AG04450 (cell line): ENCODE measurements at places on chromosomes 16 and 17.

GRCh38 chr17:21288571-21289017, 4.1 kb downstream of the MAP2K3 start:
- DNase-seq, result no peak

DNA sequence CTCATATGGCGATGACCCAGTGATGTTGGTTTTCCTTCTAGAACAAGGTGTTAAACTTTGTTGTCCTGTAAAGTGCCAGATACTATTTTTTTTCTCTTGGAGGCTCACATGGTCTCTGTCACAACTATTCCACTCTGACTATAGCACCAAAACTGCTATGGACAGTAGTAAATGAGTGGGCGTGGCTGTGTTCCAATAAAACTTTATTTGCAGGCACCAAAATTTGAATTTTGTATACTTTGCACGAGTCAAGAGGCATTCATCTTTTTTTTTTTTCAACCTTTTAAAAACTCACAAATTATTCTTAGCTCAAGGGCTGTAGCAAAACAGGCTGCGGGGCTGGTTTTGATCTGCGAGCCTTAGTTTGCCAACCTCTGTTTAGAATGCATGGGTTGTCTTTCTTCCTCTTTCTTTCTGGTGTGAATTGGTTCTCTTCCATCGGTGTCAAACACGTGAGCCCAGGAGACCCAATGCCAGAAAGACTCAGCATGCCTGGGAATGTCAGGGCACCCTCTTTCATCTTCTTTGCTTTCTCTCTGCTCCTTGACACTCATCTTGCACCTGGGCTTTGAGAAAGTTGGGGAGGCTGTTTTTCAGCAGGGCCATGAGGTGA, 2.1 kb downstream of the SYT17 start:
- no peak for DNase-seq

GRCh38 chr17:77364381-77364911, 223.7 kb downstream of the SEC14L1 start:
- DNase-seq, result no peak

- no peak for DNase-seq
Observed at GRCh38 chr17:73305845-73306836, 5.7 kb downstream of the CDC42EP4 start.

DNA sequence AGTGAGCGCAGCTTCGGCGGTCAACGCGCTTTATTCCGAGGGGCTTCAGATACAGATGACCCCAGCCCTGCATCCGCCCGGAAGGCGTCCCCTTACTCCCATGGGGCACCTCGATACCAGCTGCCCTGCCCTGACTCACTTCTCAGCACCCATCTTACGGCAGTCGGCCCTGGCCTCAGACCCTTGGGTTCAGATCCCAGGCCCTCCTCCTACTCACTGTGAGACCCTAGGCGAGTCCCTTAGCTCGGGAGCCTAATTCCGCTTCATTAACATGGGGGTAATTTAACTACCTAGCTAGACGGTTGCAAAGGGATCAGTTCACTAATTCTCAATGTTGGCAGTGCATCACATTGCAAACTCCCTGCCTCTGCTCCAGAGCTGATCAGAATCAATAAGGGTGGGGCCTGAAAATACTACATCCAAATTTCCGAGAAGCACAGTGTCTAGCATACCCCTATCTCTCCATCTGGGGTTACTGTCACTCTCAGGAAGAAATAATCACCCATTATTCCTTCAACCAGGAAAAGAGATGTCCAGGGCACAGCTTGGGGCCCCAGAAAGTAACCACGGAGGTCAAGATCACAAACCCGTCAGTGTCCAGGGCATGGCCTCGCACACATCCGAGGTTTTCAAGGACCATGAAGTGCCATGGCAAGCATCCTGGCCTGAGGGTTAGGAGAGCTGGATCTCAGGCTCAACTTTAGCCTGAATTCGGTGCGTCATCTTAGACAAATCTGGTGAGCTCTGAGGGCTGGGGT, 415 bp upstream of the FLOT2 start:
- DNase-seq, result no peak

DNA sequence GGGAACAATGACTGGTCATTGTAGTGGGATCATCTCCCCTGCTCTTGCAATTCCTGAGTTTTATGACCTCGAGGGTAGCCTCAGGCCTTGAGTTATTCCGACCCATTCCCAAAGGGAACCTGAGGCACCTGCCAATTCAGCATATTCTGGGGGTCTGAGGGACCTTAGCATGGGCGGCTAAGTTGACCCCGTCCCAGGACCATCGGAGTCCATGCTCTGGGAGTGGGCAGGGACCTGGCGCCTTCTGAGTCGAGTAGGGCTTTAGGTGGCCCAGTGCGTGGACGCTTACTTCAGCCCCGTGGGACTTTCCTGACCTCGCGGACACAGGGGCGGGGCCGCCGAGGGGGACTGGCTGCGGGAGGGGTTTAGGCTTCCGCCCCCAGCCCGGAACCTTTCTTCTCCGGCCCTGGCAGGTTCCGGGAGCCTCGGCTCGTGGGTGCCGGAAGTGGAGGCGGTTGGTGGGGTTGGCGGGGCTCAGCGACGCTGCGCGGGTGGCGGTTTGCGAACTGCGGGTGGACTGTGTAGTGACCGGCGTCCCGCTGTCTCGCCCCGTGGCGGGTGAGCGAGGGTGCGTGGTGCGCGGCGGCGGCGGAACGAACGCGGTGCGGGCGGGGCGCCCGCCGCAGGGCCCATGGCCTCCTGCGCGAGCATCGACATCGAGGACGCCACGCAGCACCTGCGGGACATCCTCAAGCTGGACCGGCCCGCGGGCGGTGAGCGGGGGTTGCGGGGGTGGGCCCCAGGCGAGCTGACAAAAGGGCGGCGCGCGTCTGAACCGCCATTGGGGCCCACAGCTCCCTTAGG, at the start of gene EDC4:
TSS of gene EDC4 (plus strand) at position 422 of the 804 bp plus-strand sequence. CDS start at position 632, 210 bp downstream.
- DNase-seq, result peak; percentile 49

DNA sequence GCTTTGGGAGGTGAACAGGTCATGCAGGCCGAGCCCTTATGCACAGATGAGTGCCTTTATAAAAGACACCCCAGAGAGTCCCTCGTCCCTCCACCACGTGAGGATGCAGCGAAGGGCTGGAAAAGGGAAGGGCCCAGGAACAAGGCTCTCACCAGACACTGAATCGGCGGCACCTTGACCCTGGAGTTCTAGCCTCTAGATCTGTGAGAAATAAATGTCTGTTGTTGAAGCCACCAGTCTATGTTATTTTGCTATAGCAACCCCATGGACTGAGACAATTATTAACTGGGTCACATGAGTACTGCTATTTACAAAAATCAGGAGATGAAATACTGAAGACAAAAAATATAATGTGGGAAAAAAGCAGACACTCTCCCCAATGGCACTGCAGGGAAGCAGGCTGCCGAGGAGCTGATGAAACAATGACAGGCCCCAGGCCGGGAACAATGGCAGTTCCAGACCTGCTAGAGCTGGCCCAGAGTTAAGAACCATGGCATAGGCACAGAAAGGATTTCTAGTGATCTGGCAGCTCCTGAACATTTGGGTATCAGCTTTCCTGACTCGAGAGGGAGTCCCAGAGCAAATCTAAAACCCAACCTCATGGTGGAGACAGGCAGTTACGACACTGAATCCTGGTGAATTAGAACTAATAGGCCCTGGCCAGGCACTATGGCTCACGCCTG, 17.8 kb upstream of the GGA2 start:
- DNase-seq, result no peak

GRCh38 chr16:11801481-11802021, 4.5 kb upstream of the ZC3H7A start:
- DNase-seq, result no peak

DNA sequence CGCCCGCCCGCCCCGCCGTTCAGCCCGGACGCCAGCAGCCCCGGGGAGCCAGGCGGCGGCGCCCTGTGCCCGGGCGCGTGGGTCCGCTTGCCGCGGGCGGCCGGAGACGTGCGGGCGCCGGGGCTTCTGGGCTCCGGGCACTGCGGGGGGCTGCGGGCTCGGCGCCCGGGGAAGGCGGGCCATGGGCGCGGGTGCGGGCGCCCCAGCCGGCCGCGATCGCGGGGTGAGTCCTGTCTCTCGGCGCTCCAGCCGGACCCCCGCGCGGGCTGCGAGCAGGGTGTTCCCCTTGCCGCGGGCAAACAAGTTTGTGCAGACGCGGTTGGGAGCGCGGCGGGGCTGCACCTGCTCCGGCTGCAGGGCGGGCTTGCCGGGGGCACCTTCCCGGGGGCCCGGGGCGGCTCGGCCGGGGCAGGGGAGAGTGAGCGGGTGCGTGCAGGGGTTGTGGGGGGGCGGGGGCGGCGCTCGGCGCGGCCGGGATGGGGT, 292 bp downstream of the WSCD1 start:
- DNase-seq, result no peak

DNA sequence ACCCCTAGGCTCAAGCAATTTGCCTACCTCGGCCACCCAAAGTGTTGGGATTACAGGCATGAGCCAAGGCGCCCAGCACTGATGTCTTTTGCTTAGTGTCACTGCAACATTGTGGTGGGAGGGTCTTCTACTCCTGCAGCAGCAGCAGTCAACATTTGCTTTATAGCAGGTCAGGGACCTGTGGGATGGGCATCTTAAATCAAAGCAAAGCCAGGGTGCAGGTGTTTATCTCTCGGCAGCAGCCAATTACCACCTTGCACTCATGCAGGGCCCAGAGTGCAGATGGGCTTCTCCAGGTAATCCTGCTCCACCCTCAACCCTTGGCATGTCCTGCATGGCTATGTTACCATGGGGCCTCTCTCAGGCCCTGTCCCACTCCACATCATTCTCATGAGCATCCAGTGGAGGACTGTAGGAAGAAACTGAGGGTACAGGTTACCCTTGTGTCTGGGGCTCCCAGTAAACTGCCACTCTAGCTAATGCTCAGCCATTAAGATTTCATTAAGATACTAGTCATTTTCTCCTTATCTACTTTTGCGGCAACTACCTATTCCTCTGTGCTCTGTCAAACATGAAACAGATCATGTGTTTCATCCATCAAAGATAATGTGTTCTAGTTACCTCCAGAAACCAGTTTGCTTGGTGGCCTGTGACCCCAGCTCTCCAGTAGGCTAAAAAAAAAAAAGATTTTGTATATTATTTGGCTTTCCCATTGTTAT, 16.8 kb downstream of the ADGRG5 start:
- no peak for DNase-seq

- no peak for DNase-seq
Observed at GRCh38 chr17:33464669-33465280, 171.7 kb upstream of the ASIC2 start.

DNA sequence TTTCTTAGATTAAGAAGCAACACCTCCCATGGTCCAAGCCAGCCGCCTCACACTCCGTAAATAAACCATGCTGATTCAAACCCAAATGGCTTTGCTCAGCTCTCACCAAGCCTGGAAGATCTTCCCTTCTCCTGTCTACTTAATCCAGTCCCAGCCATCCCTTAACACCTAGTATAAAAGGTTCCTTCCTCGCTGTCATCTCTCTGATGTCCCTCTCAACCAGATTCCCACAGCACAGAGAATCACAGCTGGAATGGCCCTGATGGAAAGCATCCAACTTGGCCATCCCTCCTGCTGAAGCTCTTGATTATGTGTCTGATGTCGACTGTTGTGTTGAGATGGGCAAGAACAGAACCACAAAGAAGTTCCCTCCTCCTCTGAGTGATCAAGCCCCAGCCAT, 50.6 kb upstream of the ADCY9 start:
- no peak for DNase-seq

GRCh38 chr16:87702325-87702811, 63.4 kb downstream of the KLHDC4 start:
- no peak for DNase-seq

DNA sequence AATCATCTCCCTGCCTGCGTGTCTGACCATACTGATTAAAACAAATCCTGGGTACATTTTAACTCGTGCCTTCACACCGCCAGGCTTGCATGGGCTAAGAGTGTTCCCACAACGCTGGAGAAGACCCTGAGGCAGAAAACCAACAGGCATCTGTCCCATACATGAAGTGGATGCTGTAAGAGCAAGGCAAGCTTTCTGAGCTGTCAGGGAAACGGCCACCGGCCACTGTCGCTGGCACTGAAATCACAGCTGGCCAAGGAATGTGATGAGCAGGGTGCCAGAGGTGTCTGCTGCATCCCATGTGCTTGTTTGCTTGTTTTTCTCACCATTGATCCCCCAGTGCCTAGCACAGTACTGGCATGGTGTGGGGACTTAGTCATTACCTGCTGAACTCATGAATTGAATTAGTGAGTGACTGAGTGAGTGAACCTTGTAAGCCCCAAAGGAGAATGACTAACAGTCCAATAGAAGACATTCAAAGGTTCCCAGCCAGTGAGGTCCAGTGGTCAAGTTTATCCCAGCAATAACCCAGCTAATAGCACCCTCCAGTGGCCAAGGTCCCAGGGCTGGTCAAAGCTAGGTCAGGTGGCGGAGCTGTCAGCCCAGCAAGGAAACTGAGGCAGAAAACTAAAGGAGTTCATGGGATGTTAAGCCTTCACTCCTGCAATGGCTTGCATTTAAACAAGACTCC, 92.7 kb upstream of the CDH5 start:
- DNase-seq, result no peak

DNA sequence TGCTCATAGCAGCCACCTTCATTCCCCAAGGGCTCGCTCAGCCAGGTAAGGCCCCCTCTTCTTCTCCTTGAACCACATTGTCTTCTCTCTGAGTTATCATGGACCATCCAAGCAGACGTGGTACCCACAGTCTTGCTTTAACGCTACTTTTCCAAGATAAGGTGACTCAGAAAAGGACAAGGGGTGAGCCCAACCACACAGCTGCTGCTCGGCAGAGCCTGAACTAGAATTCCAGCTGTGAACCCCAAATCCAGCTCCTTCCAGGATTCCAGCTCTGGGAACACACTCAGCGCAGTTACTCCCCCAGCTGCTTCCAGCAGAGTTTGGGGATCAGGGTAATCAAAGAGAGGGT, 272 bp downstream of the CCL2 start:
- no peak for DNase-seq

- DNase-seq, result no peak
Observed at GRCh38 chr17:6547336-6547735, 9.0 kb downstream of the PITPNM3 start.

GRCh38 chr17:58312021-58312630, 16.5 kb downstream of the TSPOAP1 start:
- DNase-seq, result no peak

DNA sequence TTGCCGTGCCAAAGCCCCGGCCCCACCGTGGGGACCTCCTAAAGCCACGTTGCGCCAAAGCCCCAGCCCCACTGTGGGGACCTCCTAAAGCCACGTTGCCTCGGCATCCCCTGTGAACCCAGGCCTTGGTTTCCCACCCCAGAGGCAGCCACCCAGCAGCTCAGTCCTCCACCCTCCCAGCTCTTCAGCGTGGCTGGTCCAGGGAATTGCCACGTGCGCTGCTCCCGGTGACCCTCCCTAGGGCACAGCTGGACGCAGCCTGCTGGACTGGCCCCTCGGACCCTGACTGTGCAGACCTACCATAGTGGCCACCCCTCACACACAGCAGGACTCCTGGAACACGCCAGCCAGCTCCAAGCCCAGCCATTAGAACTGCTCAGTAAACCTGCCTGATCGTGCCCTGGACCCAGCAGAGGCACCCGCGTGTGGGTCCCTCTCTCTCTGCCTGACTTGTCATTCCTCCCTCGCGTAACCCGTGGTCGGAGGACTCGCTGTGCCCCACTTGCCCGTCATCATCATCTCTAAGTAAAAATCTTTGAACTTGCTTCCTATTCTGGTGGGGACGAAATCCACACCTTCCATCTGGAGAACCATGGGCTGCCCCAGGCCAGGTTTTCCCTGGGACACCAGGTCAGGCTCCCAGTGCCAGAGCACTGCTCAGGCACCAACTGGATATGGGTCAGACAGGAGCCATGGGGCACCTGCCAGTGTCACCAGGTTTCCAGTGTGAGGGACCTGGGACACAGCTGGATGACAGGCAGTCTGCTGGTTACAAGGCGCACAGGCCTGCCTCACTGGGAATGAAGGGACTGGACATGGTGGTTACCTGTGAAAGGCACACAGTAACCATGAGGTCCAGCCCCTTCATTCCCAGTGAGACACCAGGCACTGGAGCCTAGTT, 5.6 kb downstream of the CIAO3 start:
- DNase-seq, result no peak

GRCh38 chr17:58615768-58616659, 75.8 kb downstream of the TEX14 start:
- no peak for DNase-seq
